ENCODE measurements at places on chromosomes 13 and 19. TPM values are rescaled to one million over a fixed set of nuclear protein-coding genes. Genes with fewer than 3 reads are reported as not detected.

The SELENOV gene
- not detected for total RNA-seq

The LILRA6 gene
- not detected for total RNA-seq

The ZNF565 gene
- 3.1 TPM for total RNA-seq

The MCEMP1 gene
- not detected for total RNA-seq

The CDC37 gene
- total RNA-seq, result 132 TPM

The ACP4 gene
- total RNA-seq, result not detected

The ZNF773 gene
- total RNA-seq, result 11.2 TPM

The CERS1 gene
- total RNA-seq, result 0.56 TPM

The MEIOSIN gene
- total RNA-seq, result not detected

The ASPDH gene
- total RNA-seq, result not detected

The BICRA gene
- total RNA-seq, result 22.2 TPM

The FFAR1 gene
- total RNA-seq, result not detected

The CGB8 gene
- not detected for total RNA-seq

The IFNL3 gene
- total RNA-seq, result not detected

The LILRB2 gene
- not detected for total RNA-seq

The CLDND2 gene
- not detected for total RNA-seq

The HIPK4 gene
- total RNA-seq, result not detected

The ZNF709 gene
- 1.9 TPM for total RNA-seq

The KLHL1 gene
- not detected for total RNA-seq

The NKPD1 gene
- total RNA-seq, result not detected

The ZNF135 gene
- 5.3 TPM for total RNA-seq

The RNF113B gene
- not detected for total RNA-seq

The SLC27A5 gene
- total RNA-seq, result 4.8 TPM

The C19orf33 gene
- total RNA-seq, result not detected

The ZNF888 gene
- 2.8 TPM for total RNA-seq

The TNNI3 gene
- not detected for total RNA-seq

The ZFP14 gene
- total RNA-seq, result 1.5 TPM

The GADD45B gene
- total RNA-seq, result 42.2 TPM

The NECTIN2 gene
- 70.1 TPM for total RNA-seq

The CGB5 gene
- not detected for total RNA-seq

The ZNF568 gene
- 4.8 TPM for total RNA-seq

The KIR2DL4 gene
- total RNA-seq, result not detected

The IGSF23 gene
- total RNA-seq, result not detected

The FPR3 gene
- total RNA-seq, result not detected

The PAF1 gene
- 43.1 TPM for total RNA-seq
